Lower leg skin (tissue), 4 donors: ENCODE measurements at places on chromosomes 7 and 10. TPM values are rescaled to one million over a fixed set of nuclear protein-coding genes. Genes with fewer than 3 reads are reported as not detected.

Gene ZNF511
- 30.3 TPM for total RNA-seq

DNA sequence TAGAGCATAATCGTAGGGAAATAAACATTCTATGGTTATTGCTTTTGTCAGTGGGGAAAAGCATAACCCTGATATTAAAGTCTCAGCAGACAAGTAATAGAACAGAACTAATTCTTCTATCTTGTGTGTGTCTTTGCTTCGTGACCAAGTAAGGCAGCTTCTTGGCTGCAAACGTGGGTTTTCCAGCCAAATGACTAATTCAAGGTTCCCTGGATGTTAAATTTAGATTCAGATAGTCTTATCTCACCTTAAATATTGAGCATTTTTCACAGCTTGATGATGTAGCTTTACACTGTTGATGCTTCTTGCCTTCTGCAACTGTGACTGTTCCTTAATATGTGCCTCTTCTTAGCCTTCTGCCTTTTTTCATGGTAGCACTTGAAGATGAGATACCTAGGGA, 113.0 kb downstream of the EXOC4 start:
- no peak for DNase-seq

Gene NOS3
- 5.9 TPM for total RNA-seq

DNA sequence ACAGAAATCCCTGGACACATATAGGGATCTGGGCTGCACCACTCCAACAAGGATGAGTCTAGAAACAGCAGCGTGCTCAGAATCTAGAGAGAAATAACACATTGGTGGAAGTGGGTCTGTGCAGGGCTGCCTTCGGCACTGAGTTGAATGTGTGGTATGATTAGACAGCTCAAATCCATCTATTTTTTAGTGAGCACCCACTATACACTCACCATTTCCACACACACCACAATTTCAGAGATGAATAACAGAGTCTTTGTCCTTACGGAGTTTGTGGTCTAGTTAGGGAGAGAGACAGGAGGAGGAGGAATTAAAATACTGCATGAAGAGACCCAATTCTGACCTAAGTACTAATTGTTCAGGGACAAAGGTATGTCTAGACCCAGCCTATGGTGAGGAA, 44.2 kb downstream of the JAZF1 start:
- no peak for DNase-seq

DNA sequence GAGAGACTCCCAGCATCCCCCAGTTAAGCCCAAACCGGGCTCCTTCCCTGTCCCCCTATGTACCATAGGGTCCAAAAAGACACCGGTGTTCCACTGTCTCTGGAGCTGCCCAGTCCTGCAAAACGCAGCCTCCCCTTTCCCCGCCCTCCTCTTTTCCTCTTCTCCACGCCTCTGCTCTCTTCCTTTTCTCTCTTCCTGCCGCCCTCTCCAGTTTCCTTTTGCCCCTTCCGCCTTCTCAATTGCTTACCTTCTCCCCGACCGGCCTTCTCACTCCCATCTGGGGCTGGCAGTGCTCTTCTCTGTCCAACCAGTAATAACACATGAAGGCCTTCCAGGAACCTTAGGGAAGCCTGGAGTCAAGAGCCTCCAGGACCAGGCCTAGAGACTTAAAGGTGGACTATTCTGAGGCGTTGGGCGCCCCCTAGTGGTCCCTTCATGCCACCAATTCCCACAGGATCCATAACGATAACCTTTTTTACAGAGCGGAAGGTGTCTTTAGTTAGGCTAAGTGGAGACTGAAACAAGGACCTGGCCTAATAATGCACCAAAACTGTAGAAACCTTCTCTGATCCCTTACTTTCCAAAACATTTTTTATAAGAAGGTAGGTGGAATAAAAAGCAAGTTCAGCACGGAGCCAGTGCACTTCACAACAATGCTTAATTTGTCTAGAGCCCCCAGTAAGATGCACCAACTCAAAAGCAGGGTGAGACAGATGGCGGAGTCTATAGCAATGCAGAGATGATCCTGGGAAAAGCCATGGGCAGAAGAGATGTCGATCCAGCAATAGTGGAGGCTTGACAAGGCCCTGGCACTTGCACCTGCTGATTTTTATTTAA, 27.2 kb upstream of the MSRB2 start:
- peak; percentile 94 for DNase-seq

Gene SH2D4B
- not detected for total RNA-seq
